Activated T-cell treated with anti-CD3 and anti-CD28 coated beads, Interleukin-2, amount 50 U/mL, for 24 hours (primary cell): ENCODE measurements at places on chromosomes 7 and 10.

- no peak overlapping the region for H3K4me3 ChIP-seq
- no peak for DNase-seq
- H3K4me1 ChIP-seq = no peaks in the 10 kb centered on the region
- no peak overlapping the region for H3K27ac ChIP-seq
- H3K36me3 ChIP-seq = no peaks in the 10 kb centered on the region
Measured at GRCh38 chr7:9945857-9946256, 1027.8 kb upstream of the PHF14 start.

GRCh38 chr10:10976652-10977051, 41.0 kb upstream of the CELF2 start:
- no peak overlapping the region for H3K4me3 ChIP-seq
- no peak for DNase-seq
- no peaks in the 10 kb centered on the region for H3K36me3 ChIP-seq
- H3K27me3 ChIP-seq = peaks cover 47% of the 10 kb centered on the region

- H3K36me3 ChIP-seq = peaks cover 8% of the 10 kb centered on the region
- H3K4me1 ChIP-seq = no peaks in the 10 kb centered on the region
- H3K4me3 ChIP-seq = no peak overlapping the region
- no peak overlapping the region for H3K27ac ChIP-seq
- DNase-seq = no peak
- H3K27me3 ChIP-seq = no peaks in the 10 kb centered on the region
Measured at GRCh38 chr7:66330961-66331360, 125.8 kb downstream of the TPST1 start.

- H3K27me3 ChIP-seq = peaks cover 13% of the 10 kb centered on the region
- H3K4me3 ChIP-seq = no peak overlapping the region
- H3K27ac ChIP-seq = no peak overlapping the region
- no peak for DNase-seq
Measured at GRCh38 chr7:155985518-155986250, 173.4 kb upstream of the SHH start.

DNA sequence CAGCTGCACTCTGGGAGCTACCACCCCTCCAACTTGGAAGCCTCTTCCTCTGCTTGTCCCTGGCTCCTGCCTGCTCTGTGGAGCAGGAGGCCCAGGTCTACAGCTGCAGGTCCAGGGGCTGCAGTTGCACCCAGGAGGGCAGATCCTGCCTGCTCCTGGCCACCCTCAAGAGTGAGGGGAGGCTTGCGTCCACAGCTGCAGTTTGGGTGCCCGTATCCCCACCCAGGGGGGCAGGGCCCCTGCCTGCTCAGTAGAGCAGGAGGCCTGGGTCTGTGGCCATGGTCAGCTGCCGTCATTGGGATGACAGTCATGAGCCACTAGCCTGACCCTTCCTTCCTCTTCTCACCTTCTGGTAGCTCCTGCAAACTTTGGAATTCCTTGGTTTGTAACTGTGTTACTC, 25.1 kb downstream of the HHEX start:
- peaks cover 32% of the 10 kb centered on the region for H3K27me3 ChIP-seq
- H3K27ac ChIP-seq = no peak overlapping the region
- DNase-seq = no peak
- no peaks in the 10 kb centered on the region for H3K36me3 ChIP-seq
- peaks cover 2% of the 10 kb centered on the region for H3K4me1 ChIP-seq

DNA sequence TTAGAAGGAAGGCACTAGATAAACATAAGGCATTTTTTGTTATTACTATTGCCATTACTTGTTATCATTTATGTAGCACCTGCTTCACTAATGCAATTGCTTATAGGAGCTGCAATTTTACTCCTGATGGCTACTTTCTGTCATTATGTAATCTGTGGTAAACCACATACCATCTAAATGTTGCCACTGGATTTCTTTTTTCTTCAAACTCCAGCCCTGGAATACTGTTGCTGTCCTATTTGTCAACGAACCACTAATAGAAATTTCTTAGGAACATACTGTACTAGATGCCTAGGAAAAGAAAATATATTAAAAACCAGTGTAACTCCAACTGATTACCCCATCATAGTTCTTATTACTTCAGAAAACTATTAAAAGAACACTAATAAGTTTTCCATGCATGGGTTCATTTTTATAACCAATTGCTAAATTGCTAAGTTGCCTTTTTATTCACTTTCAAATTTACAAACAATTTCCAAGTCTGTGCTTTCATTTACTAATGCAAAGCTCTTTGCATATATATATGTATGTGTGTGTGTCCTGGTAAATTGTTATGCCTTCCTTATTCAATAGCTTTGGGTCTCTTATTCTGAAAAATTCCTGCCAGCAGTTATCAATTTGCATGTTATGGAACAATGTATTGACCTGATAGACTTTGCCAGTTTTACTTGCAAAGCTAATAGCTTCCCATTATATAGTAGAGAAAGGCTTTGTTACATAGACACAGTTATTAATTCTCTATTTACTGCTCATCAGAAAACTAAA, 287.4 kb downstream of the EXOC4 start:
- peaks cover 10% of the 10 kb centered on the region for H3K4me1 ChIP-seq
- no peak overlapping the region for H3K27ac ChIP-seq
- DNase-seq = no peak
- no peaks in the 10 kb centered on the region for H3K27me3 ChIP-seq
- H3K4me3 ChIP-seq = no peak overlapping the region
- H3K36me3 ChIP-seq = peaks cover 4% of the 10 kb centered on the region

DNA sequence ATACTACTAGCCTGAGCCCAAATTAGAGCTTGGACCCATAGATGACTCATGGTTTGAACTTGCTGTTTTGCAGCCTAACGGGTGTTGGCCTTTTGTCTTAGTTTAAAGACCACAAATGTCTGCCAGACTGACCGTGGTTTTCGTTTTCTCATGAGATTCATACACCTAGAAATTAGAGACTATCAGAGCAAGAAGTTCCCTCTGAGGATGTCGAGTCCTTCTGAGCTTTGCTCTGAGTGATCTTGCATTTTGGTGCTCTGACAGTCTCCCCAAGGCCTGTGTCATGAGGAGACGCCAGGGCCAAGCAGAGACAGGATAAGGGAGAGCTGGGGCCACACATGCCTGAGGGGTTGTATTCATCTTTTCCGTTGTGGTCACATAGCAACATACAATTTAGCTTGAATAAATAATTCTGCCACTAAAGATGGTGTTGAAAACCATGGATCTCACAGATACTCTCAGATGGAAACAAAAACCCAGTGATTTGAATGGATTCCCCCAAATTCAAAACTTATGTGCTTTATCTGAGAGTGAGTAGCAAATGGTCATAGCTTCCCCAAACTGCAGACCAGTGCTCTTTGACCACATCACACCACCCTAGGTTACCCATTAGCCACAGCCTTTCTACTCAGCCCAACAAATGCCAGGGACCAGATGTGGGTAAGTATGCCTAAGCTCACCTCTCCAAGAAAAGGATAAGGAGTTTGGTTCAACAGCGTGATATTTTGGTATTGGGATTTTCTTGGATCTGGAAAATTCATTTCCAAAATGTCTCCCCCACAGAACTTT, 762.0 kb upstream of the IGFBP3 start:
- no peaks in the 10 kb centered on the region for H3K27me3 ChIP-seq
- H3K4me1 ChIP-seq = no peaks in the 10 kb centered on the region
- H3K36me3 ChIP-seq = no peaks in the 10 kb centered on the region
- DNase-seq = no peak
- no peak overlapping the region for H3K27ac ChIP-seq
- no peak overlapping the region for H3K4me3 ChIP-seq

- no peak overlapping the region for H3K27ac ChIP-seq
- H3K4me1 ChIP-seq = peaks cover 65% of the 10 kb centered on the region
- H3K4me3 ChIP-seq = peak overlapping the region; percentile 96
- no peak for DNase-seq
- peaks cover 13% of the 10 kb centered on the region for H3K27me3 ChIP-seq
- H3K36me3 ChIP-seq = peaks cover 42% of the 10 kb centered on the region
Measured at GRCh38 chr7:818031-818699, 14.1 kb upstream of the SUN1 start.

DNA sequence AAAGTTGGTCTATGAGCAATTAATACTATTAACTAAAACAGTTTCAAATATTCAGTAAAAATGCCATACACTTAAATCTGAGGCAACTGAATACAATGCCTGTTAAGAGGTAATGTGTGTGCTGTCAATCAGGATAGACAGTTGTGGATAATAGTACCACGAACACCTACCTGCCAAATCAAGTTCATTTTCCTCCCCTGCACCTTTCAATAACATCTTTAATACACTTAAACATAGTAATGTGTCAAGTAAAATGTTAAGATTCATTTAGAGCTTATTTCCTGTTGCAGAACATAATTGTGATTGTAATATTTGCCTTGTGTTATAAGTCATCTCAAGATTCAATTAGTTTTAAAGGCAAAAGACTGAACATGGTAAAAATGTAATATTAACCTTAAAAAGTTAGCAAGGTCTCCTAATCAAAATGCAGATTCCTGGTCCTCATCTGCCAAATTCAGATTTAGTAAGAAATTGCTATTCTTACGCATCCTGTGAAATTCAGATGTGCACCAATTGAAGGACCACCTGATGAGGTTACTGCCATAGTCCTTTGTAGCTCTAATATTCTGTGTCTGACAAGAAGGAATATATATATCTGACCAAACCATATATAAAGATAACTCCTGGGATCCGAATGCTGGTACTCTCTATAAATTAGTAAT, 37.1 kb downstream of the COL1A2 start:
- no peak for DNase-seq
- H3K27ac ChIP-seq = no peak overlapping the region
- peaks cover 16% of the 10 kb centered on the region for H3K27me3 ChIP-seq
- no peak overlapping the region for H3K4me3 ChIP-seq
- H3K36me3 ChIP-seq = no peaks in the 10 kb centered on the region

- H3K36me3 ChIP-seq = no peaks in the 10 kb centered on the region
- H3K27me3 ChIP-seq = peaks cover 55% of the 10 kb centered on the region
- no peak for DNase-seq
- no peak overlapping the region for H3K27ac ChIP-seq
- H3K4me3 ChIP-seq = no peak overlapping the region
Measured at GRCh38 chr7:149669121-149669818, 104.1 kb downstream of the ZNF467 start.

- DNase-seq = no peak
- no peaks in the 10 kb centered on the region for H3K4me1 ChIP-seq
- no peak overlapping the region for H3K4me3 ChIP-seq
- peaks cover 10% of the 10 kb centered on the region for H3K27me3 ChIP-seq
- no peaks in the 10 kb centered on the region for H3K36me3 ChIP-seq
Measured at GRCh38 chr7:148319316-148319808, 271.2 kb upstream of the C7orf33 start.

DNA sequence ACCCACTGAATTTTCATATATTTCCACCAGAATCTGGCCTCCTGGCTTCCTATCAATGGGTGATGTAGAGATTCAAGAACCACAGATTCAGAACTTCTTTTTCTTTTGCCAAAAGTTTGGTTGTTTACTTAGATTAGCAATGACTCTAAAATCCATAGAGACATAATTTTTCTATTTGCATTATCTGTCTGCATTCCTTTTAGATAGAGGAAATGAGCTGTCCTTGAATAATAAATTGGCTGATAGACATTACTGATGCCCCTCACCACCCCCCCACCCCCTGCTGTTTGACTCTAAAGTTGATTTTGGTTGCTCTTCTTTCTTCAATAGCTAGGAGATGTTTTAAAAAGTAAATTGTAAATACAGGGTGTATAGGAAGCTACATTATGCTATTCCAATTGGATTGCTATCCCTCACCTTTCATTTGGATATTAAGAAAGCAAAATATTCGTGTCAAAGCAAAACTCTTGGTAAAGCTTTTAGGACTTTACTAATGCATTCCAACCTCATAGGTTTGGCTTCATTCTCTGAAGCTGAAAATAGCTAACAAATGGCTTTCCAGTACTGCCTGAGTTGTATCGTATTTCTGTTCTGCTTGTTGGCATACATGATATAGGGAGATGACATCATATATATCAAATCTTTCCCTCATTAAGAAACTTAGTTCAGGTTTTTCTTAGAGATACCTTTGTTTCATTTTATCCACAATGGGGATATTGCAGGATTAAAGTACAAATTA, 606.0 kb downstream of the ARL4A start:
- H3K27ac ChIP-seq = no peak overlapping the region
- H3K4me3 ChIP-seq = no peak overlapping the region
- no peak for DNase-seq
- H3K27me3 ChIP-seq = peaks cover 2% of the 10 kb centered on the region
- H3K36me3 ChIP-seq = no peaks in the 10 kb centered on the region

GRCh38 chr7:101238226-101239182, 902 bp upstream of the CLDN15 start:
- no peak for DNase-seq
- no peak overlapping the region for H3K4me3 ChIP-seq
- no peaks in the 10 kb centered on the region for H3K27me3 ChIP-seq
- peaks cover 15% of the 10 kb centered on the region for H3K4me1 ChIP-seq
- peak overlapping the region; percentile 38 for H3K27ac ChIP-seq
- peaks cover 60% of the 10 kb centered on the region for H3K36me3 ChIP-seq

GRCh38 chr7:20825555-20825954, 38.9 kb upstream of the SP8 start:
- peaks cover 6% of the 10 kb centered on the region for H3K27me3 ChIP-seq
- H3K4me3 ChIP-seq = no peak overlapping the region
- no peak for DNase-seq
- H3K27ac ChIP-seq = no peak overlapping the region

GRCh38 chr7:150787321-150788281, 12.6 kb downstream of the TMEM176B start:
- H3K36me3 ChIP-seq = no peaks in the 10 kb centered on the region
- no peak for DNase-seq
- H3K27me3 ChIP-seq = peaks cover 11% of the 10 kb centered on the region
- peaks cover 7% of the 10 kb centered on the region for H3K4me1 ChIP-seq

DNA sequence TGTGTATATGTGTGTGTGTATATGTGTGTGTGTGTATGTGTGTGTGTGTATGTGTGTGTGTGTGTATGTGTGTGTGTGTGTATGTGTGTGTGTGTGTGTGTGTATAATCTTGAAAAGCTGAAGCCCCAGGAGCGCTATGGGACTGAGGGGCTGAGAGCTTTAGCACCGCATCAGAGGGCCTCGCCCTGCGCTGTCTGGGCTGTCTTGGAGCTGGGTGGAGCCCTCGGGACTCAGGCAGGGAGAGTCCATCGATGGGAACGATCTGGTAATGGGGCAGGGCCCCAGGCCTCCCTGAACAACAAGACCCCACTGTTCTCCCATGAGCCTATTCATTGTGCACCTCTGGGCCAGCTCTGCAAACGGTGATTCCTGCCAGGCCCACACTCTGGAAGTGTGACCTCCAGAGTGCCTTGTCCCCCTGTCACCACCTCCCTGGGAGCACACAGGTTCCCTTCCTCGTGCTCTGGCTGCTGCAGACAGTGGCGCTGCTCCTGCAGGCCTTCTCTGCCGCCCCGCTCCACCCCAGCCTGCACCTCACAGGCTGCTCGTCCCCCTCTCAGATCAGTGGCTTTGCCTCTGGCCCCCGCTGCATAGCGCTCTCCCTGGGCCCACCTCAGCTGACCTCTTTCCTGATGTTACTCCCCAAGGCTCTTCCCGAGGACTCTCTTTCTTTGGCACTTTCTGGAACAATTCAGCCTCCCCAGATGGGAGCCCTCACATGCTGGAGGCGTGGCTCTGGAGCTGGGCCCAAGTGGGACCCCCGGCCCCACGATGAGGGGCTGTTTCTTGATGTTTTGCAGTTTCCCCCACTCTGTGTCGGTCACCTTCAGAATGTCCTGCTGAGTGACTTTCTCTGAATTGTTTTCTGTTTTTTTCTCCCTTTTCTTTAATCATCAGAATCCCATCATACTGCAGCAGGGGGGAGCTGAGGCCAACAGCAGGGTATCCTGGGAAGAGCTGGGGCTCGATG, 542.2 kb upstream of the FOXK1 start:
- H3K27me3 ChIP-seq = peaks cover 13% of the 10 kb centered on the region
- no peak for DNase-seq
- H3K36me3 ChIP-seq = no peaks in the 10 kb centered on the region
- H3K27ac ChIP-seq = no peak overlapping the region
- H3K4me1 ChIP-seq = peaks cover 3% of the 10 kb centered on the region
